ENCODE measurements at places on chromosomes 6 and 20. TPM values are rescaled to one million over a fixed set of nuclear protein-coding genes. Genes with fewer than 3 reads are reported as not detected.

Gene ADGRF4
- 3.4 TPM for total RNA-seq

Gene EYS
- total RNA-seq, result 0.06 TPM

DNA sequence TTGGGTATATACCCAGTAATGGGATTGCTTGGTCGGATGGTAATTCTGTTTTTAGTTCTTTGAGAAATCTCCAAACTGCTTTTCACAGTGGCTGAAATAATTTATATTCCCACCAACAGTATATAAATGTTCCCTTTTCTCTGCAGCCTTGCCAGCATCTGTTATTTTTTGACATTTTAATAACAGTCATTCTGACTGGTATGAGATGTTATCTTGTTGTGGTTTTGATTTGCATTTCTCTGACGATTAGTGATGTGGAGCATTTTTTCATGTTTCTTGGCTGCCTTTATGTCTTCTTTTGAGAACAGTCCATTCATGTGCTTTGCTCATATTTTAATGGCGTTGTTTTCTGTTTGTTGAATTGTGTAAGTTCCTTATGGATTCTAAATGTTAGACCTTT lies 641.6 kb downstream of the HACE1 start:
- DNase-seq, result no peak

DNA sequence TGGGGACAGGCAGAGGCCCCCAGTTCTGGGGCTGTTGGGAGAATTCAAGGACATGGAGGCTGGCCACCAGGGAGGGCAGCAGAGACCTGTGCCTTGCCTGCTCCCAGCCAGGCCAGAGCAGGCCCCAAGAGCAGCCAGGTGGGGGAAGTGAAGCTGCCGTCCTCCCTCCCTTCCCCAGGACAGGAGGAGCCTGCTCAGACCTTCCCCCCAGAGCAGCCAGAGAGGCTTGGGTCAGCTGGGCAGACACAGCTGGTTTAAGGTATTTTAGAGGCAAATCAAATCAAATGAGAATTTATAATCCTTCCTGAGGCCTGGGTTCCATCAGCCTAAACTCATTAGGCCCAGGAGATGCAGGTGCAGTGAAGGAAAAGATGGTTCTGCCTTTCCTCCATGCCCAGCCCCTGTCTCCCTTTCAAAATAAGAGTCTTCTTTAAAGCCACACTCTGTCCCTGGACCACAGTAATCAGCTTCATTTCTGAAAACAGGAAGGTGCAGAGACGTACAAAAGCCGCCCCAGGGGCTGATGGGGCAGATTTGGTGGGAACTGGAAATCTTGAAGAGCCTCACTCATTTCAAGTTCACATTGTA lies 21.7 kb downstream of the BMP7 start:
- no peak for DNase-seq

GRCh38 chr6:107235007-107235406 lies 119.7 kb upstream of the BEND3 start:
- DNase-seq, result no peak

- DNase-seq, result no peak
Measured at GRCh38 chr20:61531553-61532345, 279.7 kb downstream of the CDH4 start.
